ENCODE measurements at places on chromosomes 7 and 10.

- no peak for DNase-seq
These were observed 112.4 kb downstream of the ELMO1 start for GRCh38 chr7:37336259-37336658.

DNA sequence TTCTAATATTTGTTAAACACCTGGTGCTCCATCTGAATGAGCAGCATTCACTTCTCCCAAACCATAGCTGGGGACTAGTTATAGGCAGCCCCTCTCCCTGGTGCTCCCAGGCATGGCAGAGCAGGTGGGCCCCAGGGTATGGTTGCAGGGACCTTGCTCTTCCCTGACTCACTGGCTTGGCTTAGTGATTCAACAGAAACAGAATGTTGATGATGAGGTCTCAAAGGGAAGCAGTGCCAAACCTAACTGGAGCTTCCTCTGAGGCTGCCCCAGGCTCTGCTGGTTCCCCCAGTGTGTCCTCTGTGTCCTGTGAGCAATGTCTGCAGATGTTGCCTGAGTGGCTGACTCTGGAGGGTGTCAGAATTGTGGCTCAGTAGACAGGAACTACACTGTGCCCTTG lies 3.7 kb downstream of the GPR26 start:
- no peak for DNase-seq

DNA sequence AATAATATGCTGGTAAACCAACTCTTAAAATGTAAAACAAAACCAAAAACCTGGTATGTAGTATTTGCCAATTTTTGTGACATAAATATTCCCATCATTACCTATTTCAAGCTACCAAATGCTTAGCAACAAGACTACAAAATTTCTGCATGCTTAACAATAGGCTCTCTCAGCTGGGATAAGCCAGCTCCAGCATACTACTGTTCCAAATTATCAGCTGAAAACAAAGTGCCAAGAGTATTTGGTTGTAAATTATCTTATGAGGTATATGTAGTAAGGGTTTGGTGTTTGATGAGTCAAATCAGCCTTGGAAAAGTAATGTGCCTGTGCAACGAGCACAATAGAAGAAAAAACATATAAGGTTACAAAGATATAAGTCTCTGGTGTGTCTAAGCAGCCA lies 263.2 kb downstream of the HGF start:
- no peak for DNase-seq

- no peak for DNase-seq
These were observed 84.1 kb downstream of the POM121L12 start for GRCh38 chr7:53119514-53119941.

DNA sequence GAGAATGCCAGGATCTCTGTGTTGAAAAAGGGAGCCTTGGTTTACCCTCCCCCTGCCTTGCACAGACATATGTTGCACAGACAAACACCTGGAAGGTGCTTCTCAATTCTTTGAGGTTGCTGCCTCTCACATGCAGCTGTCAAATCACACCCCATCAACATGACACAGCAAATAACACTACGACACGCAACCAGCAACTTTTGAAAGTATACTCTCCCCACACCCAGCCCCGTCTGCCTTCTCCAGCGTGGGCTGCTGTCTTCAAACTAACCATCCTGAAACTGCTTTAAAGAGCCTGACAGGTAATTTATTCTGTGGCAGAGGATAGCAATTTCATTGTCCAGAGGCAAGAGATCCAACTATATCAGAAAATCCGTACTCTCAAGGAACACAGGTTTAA lies 136.1 kb downstream of the PLXNA4 start:
- no peak for DNase-seq

DNA sequence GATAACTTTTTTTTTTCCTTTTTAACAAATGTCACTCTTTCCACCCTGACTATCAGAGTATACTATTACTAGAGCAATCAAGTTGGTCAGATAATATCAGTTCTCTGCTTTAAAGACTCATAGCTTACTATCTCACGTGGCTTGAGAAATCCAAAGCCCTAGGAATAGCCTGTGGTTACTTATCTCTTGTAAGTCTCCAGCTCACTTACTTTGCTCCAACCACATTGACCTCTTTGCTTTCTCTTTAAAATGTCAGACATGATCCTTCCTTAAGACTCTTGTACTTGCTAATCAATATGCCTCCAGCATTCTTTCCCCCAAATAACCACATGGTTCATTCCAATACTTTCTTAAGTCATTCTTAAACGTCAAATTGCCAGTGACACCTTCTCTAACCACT lies 1292.2 kb downstream of the REEP3 start:
- no peak for DNase-seq

DNA sequence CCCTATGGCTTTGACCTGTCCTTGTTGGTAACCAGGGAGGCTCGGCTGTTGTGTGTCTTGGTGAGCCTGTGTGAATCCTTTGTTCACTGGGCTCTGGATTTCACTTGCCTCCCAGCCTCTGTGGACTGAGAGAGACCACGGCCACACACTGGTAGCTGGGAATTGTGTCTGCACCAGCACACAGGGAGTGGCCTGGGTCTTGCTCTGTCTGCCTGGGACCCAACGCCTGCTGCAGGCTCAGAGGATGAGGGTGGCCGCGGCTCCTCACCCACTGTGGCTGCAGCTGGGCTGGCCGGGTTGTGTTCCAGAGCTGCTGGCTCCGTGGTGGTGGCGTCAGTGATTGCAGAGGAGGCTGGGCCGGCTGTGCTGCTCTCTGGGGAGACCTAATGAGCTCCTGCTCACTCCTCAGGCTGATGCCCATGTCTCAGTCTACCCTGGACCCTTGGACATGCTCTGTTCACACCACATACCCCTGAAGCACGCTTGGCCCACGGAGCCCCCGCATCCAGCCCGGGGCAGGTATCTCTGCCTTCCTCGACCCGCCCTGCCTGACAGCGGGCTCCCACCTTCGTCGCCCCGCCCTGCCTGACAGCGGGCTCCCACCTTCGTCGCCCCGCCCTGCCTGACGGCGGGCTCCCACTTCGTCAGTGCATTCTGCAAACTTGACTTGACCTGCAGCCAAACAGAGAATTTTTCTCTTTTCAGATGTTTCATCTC lies 328.5 kb downstream of the ADARB2 start:
- DNase-seq = no peak

- no peak for DNase-seq
These were observed 77.5 kb downstream of the GPR26 start for GRCh38 chr10:123743441-123744223.

DNA sequence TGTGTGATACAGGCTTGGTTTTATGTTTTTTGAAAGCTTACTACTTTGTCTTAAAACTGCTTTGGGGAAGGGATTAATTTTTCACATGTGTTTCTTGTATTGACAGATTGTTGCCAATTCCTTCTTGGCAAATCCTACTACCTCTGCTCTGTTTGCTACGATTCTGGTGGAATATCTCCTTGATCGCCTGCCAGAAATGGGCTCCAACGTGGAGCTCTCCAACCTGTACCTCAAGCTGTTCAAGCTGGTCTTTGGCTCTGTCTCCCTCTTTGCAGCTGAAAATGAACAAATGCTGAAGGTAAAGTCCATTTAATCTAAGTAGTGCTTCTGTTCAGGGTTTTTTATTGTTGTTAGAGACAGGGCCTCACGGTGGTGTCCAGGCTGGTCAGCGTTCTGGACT lies 33.6 kb downstream of the TRRAP start:
- DNase-seq = no peak

GRCh38 chr10:102752934-102753664 lies 9.4 kb downstream of the WBP1L start:
- DNase-seq = no peak
